Colonic mucosa (tissue), 4 donors: ENCODE measurements at places on chromosomes 6 and 20.

DNA sequence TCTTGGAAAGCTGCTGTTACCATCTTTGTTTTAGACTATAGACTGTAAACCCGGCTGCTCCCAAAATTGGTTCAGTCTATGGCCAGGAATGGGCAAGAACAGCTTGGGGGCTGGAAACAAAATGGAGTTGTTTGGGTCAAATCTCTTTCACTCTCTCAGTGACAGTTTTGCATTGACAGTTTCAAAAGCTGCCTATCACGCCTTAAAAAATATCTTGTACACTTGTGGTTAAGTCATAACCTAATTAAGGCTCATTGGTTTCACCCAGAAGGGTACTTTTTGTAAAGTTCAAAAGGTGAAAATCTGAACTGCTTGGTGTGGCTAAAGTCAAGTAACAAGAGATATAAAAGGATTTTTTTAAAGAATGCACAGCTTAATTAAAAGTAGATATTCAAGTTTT, 76.1 kb upstream of the PRL start:
- no peaks in the 10 kb centered on the region for H3K36me3 ChIP-seq
- no peak for DNase-seq
- no peak overlapping the region for H3K4me3 ChIP-seq
- H3K4me1 ChIP-seq, result no peaks in the 10 kb centered on the region

GRCh38 chr6:5325173-5325572, 63.9 kb downstream of the FARS2 start:
- H3K27me3 ChIP-seq, result no peaks in the 10 kb centered on the region
- no peak overlapping the region for H3K4me3 ChIP-seq
- no peak for DNase-seq
- no peak overlapping the region for H3K27ac ChIP-seq

GRCh38 chr20:34724172-34724571, 20.0 kb downstream of the TP53INP2 start:
- H3K4me1 ChIP-seq, result no peaks in the 10 kb centered on the region
- H3K36me3 ChIP-seq, result peaks cover 6% of the 10 kb centered on the region
- H3K27me3 ChIP-seq, result no peaks in the 10 kb centered on the region
- DNase-seq, result no peak
- no peak overlapping the region for H3K4me3 ChIP-seq
- no peak overlapping the region for H3K27ac ChIP-seq

- no peaks in the 10 kb centered on the region for H3K27me3 ChIP-seq
- H3K27ac ChIP-seq, result no peak overlapping the region
- no peak for DNase-seq
- no peak overlapping the region for H3K4me3 ChIP-seq
- no peaks in the 10 kb centered on the region for H3K4me1 ChIP-seq
Measured at GRCh38 chr6:5246141-5247097, 14.3 kb downstream of the LYRM4 start.

DNA sequence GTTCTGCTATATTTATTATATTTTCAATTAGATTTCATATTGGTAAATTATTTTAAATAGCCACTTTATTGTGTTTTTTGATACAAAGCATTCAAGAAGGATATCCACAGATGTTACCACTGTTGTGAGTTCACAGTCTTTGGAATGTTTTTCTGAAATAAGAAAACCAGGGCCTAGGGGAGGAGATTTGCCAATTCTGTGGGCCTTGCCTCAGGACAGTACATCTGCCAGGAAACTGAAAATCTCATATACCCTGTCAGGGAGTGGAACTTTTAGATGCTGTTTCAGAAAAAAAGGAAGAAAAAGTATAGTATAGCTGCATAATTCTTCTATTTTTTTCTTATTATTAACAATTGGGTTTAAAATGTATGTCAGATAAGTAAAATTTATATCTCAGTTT, 995.9 kb upstream of the ADGRB3 start:
- no peak overlapping the region for H3K4me3 ChIP-seq
- H3K4me1 ChIP-seq, result no peaks in the 10 kb centered on the region
- no peaks in the 10 kb centered on the region for H3K27me3 ChIP-seq
- no peak for DNase-seq
- H3K27ac ChIP-seq, result no peak overlapping the region
- no peaks in the 10 kb centered on the region for H3K36me3 ChIP-seq

DNA sequence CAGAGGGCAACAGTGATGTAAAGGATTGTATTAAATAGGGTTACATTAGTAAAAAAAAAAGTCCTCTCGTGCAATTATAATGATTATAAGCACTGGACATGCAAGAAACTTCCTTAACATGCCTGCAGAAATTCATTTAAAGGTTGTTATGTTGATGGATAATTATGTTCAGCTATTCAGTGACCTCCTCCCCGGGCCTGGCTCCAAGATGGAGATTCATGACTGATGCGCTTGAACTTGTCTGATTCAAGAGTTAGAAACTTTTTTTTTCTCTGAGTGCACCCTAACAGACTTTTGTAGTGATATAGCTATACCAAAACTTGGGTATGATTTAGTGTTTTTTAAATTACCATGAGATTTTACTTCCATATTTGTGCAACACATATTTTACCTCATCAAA, 1170.0 kb upstream of the CITED2 start:
- DNase-seq, result no peak
- no peak overlapping the region for H3K4me3 ChIP-seq
- no peak overlapping the region for H3K27ac ChIP-seq

- H3K4me1 ChIP-seq, result no peaks in the 10 kb centered on the region
- no peak overlapping the region for H3K4me3 ChIP-seq
Measured at GRCh38 chr20:46830886-46831632, 63.6 kb upstream of the EYA2 start.

- H3K27me3 ChIP-seq, result no peaks in the 10 kb centered on the region
- no peak for DNase-seq
- H3K27ac ChIP-seq, result no peak overlapping the region
- H3K4me1 ChIP-seq, result no peaks in the 10 kb centered on the region
- no peaks in the 10 kb centered on the region for H3K36me3 ChIP-seq
- H3K4me3 ChIP-seq, result no peak overlapping the region
Measured at GRCh38 chr6:111207141-111207858, 120.0 kb downstream of the SLC16A10 start.

DNA sequence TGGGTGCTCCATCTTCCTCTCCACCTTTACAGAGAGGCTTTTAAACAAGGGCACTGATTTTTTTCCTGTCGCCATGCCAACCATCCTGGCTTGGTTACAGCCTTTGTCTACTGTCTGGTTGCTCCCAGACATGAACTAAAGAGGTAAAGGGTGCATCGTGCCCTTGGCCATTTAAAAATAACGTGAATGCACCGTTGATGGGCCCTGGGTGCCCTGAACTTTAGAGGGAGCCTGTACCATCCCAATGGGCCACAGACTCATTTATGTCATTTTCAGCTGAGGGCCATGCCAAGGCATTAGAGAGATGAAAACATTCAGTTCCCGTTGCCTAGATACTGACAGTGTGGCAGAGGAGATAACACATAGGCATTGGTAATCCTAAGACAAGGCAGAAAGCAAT, 23.3 kb downstream of the TMC2 start:
- no peak overlapping the region for H3K4me3 ChIP-seq
- H3K4me1 ChIP-seq, result no peaks in the 10 kb centered on the region
- H3K27me3 ChIP-seq, result peaks cover 14% of the 10 kb centered on the region
- no peak for DNase-seq
- H3K36me3 ChIP-seq, result no peaks in the 10 kb centered on the region

DNA sequence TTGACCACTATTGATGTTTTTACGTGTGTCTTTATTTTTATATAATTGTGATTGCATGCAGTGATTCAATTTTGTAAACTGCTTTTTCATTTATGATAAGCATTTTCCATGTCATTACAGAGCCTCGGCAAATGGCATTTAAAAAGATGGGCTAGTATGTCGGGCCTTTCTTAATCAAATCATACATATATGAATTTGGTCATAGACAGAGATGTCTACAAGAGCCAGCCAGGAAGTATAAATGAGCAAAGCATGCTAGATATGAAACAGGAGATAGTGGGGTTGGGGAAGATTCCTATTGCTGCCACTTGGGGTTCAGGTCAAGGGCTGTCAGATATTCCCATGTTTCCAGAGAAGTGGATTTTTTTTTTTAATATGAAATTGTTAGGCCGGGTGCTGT, 20.0 kb downstream of the KIF3B start:
- H3K4me1 ChIP-seq, result no peaks in the 10 kb centered on the region
- H3K27me3 ChIP-seq, result no peaks in the 10 kb centered on the region
- no peak overlapping the region for H3K27ac ChIP-seq
- DNase-seq, result no peak
- no peak overlapping the region for H3K4me3 ChIP-seq

DNA sequence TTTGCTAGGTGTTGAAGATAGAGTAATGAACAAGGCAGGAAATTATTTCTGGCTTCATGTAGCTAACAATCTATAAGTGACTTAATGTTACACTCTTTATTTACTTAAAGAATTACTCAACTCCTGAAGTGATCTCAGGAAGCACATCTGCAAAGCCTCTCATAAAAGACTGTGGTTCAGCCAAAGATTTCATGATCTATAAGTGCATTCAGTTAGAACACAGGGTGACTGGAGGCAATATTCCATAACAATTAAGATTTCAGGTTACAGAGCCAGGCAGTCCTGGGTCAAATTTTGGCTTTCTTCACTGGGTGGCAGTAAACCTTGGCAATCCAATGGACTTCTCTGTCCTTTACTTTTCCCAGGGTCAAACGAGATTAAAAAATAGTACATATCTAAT, 204.0 kb downstream of the TPBG start:
- no peaks in the 10 kb centered on the region for H3K36me3 ChIP-seq
- no peaks in the 10 kb centered on the region for H3K27me3 ChIP-seq
- H3K4me1 ChIP-seq, result no peaks in the 10 kb centered on the region
- no peak for DNase-seq
- no peak overlapping the region for H3K4me3 ChIP-seq

GRCh38 chr6:133623065-133623464, 265.8 kb upstream of the TCF21 start:
- no peak overlapping the region for H3K27ac ChIP-seq
- no peaks in the 10 kb centered on the region for H3K36me3 ChIP-seq
- H3K4me3 ChIP-seq, result no peak overlapping the region
- no peaks in the 10 kb centered on the region for H3K4me1 ChIP-seq
- peak; percentile 28 for DNase-seq

DNA sequence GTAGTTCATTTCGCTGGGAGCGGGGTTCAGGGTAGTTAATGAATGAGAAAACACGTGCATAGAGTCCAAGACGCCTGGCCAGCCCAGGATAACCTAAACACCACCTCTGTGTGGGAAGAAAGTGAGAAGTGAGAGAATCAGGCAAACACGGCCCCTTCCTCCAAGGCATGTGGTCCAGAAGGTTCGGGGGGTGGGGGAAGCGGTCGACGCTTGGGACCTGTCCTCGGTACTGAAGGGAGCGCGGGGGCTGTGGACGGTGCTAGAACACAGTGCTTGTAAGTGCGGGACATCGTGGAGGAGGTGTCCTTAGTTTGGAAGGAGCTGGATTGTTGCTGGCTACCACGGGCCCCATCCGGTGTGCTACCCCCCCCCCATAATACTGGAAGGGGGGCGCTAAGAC, 1.7 kb upstream of the VSTM2L start:
- H3K27ac ChIP-seq, result no peak overlapping the region
- no peaks in the 10 kb centered on the region for H3K4me1 ChIP-seq
- no peak for DNase-seq
- peaks cover 23% of the 10 kb centered on the region for H3K27me3 ChIP-seq
- no peaks in the 10 kb centered on the region for H3K36me3 ChIP-seq
- no peak overlapping the region for H3K4me3 ChIP-seq

DNA sequence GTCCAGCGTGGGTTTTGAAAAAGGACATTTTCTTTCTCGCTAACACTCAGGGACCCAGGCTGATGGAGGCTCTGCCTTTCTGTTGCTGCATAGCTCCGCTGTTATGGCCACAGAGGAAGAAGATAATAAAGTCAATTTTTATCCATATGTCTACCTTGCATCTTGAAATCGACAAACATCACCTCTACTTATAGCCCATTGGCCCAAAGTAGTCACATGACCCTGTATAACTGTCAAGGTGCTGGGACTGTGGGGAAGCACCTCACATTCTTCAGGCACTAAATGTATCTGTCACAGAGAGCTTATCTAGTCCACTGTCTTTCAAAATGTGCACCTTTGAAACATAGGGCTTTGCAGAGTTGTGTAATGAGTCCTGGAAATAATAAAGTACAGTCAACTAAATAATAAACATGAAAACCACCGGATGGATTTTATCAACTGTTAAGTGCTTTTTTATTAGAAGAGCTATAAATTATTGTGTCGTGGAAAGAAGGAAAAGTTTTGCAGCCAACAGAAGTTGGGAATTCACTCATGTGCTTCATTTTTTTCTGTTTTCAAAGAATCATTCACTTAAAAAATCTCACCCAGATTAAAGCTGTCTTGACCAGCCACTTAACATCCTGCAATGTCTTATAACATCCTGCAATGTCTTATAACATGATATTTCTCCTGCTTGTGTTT, 47.7 kb upstream of the RCAN2 start:
- no peaks in the 10 kb centered on the region for H3K27me3 ChIP-seq
- no peak overlapping the region for H3K27ac ChIP-seq
- H3K4me1 ChIP-seq, result no peaks in the 10 kb centered on the region
- DNase-seq, result no peak
- H3K4me3 ChIP-seq, result no peak overlapping the region

DNA sequence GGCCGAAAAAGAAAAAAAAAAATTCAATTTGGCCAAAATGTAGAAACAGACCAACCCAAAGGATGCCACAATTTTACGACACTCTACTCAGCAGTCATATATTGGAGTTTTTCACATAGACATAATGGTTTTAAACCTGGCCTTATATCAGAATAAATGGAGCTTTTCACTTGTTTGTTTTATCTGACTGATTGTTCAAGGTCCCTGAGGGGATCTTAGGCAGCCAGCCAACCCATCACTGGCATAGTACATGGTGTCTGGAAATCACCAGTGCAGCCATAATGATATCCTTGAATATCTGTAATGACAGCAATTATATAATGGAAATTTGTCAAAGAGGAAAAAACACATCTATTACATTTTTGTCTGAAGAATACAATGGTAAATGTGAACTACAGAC, 96.9 kb downstream of the PRSS35 start:
- H3K4me1 ChIP-seq, result no peaks in the 10 kb centered on the region
- no peak overlapping the region for H3K27ac ChIP-seq
- no peaks in the 10 kb centered on the region for H3K36me3 ChIP-seq
- H3K27me3 ChIP-seq, result no peaks in the 10 kb centered on the region

DNA sequence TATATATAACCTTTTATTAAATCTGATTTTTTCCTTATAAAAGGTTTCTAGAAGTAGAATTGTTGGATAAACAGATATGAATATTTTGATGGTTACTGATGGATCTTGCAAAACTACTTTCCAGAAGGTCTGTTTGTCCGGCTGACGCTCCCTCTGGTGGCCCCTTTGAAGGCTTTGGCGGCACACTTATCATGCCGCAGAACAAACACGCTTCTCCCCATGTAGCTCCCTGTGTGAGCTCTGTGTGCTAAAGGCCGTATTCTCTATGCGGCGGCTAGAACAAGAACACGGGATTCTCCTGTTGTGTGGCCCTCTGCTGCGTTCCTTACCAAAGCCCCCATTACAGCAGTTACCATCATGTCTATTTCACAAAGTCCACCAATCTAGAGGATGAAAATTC, 30.0 kb downstream of the PPP1R3G start:
- no peaks in the 10 kb centered on the region for H3K27me3 ChIP-seq
- H3K4me3 ChIP-seq, result no peak overlapping the region
- no peak overlapping the region for H3K27ac ChIP-seq
- H3K4me1 ChIP-seq, result no peaks in the 10 kb centered on the region
- peak; percentile 25 for DNase-seq

- peak overlapping the region; percentile 44 for H3K27ac ChIP-seq
- H3K4me1 ChIP-seq, result no peaks in the 10 kb centered on the region
- H3K27me3 ChIP-seq, result no peaks in the 10 kb centered on the region
- no peaks in the 10 kb centered on the region for H3K36me3 ChIP-seq
- DNase-seq, result peak; percentile 26
Measured at GRCh38 chr20:51366155-51366886, 176.2 kb downstream of the NFATC2 start.
